ENCODE measurements at places on chromosomes 16 and 17.

DNA sequence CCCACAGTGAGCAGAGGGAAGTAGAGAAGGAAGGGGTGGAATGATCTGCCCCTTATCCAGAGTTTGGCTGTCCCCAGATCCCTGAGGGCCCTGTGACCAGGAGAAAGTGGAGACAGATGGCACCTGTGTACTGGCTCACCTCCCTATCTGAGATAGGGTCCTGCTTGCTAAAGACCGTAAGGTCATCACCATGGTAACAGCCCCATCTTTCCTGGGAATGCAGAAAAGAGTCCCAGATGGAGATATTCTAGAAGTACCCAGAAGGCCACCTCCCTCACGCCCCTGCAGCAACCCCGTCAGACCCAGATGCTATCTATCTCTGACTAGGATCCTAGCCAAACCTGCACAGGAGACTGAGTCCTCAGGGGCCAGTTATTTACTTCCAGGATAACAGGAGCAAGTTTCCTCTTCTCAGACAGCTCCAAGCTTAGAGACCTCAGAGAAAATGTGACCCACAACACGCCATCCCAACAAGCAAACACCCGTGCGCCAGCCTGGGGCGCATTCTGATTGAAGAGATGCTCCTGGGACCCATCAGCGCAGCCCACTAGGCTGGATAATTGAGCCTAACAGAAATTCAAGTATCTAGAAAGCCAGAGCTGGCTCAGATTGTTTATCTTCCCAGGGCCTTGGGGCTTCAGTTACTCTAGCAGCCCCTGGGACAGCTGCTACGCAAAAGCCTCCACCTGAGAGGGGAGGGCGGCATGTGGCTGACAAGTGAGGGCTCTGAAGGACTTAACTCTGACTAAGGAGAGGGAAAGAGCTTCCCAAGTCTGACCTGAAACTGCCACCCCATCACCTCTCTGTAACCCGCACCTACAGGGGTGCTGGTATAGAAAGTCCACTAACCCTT is 1.9 kb downstream of the ORMDL3 start:
- DNase-seq, result no peak

- no peak for DNase-seq
These were observed 4.2 kb upstream of the CORO7 start for GRCh38 chr16:4420505-4421105.

- DNase-seq, result peak; percentile 19
These were observed 714 bp downstream of the SPATA33 start for GRCh38 chr16:89658221-89658879.

DNA sequence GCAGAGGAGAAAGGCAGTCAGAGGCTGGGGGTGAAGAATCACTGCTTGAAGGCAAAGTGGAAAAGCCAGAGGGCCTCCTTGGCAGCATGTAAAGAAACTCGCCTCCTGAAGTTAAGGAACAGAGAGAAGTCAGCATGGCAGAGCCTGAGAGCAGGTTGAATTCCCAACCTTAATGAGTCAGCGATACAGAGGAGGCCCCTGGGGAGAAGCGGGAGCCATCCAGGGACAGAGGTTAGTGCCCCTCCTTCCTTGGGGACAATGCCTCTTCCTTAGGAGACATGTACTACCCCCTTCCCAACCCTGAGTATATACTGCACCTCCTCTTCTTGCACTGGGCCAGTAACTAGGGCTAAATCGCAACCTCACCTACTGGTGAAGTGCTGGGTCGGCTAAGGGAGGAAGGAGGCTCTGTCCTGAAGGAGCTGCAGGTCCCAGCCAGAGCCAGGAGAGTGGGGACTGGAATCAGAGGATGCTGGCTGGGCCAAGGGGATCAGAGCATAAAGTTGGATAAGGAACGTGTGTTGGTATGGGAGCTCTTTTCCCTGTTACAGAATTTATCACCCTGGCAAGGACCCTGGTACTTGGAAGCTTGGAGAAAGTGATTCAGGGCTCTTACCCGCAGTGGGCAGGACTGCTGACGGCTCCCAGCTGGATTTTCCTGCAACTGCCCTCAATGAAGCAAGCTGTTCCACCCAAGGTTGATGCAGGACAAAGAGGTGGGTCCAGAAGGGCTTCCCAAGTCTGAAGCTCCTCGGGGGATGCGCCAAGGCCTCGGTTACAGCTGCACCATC is 5.4 kb upstream of the AANAT start:
- DNase-seq, result no peak

GRCh38 chr17:74040291-74040690 is 163.2 kb upstream of the RPL38 start:
- DNase-seq, result no peak

DNA sequence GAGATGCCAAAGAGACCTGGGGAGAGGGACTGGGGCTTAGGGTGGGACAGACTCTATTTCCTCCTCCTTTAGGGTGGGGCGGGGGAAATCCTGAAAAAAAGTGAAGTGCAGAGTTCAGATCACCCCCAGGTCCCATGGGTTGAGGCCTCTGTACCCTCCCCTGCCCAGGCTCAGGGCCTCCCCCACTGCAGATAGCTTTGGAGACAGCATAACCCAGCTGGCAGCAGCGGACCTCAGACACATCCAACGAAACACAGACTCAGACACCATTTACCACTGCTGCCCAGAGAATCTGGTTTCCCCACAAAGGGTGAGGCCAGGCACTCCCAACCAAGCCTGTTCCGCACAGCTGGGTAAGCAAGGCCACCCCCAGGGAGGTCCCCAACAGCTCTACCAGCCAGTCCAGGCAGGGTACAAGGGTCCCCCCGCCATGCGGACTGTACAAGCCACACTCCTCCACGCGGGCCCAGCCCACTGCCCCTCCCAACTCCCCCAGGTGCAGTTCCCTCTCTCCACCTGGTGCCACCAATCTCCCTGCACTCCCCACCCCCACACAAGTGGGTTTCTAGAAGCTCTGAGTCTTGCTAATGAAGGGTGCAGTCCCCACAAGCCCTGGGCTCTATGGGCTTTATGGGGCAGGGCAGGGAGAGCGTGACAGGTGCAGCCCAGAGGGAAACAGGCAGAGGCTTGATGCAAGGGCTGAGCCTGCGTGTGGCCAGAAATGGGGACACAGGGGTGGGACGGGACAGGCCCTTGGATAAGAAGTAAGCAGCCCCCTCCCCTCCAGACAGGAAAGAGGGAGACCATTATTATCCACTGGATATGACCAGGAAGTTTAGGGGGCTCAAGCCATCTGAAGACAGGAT is 8.9 kb downstream of the RHBDF2 start:
- DNase-seq, result no peak

GRCh38 chr16:20614186-20615141 is 38.3 kb upstream of the ACSM2B start:
- no peak for DNase-seq

- DNase-seq, result no peak
These were observed 149.3 kb downstream of the SDK2 start for GRCh38 chr17:73494950-73495349.

DNA sequence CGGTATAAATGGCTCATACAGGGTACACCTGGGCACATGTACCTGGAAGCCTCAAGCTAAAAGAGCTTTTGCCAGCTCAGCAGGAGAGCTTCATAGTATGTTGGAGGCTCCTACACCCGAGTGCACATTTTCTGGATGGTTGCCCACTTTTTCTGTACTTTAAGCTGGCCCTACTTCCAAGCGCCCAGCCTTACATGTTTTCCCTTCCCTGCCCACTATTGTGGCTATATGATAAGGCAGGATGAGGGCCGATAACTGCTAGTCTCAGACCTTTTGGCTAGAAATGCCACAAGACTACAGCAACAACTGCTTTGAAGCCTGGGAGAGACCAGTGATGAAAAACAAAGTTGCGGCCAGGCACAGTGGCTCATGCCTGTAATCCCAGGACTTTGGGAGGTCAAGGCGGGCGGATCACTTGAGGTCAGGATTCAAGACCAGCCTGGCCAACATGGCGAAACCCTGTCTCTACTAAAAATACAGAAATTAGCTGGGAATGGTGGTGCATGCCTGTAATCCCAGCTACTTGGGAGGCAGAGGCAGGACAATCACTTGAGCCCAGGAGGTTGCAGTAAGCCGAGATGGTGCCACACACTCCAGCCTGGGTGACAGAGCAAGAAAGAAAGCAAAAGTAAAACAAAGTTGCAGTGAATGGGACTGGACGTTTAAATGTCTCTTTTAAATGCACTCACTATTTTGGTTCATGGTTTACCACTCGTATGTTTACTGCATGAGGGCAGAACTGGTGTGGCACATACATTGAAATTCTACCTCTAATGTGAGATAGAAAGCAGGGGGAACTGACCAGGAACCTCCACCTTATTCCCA is 14.2 kb upstream of the MARCHF10 start:
- no peak for DNase-seq

- no peak for DNase-seq
These were observed 1.0 kb upstream of the MFAP4 start for GRCh38 chr17:19387921-19388521.

DNA sequence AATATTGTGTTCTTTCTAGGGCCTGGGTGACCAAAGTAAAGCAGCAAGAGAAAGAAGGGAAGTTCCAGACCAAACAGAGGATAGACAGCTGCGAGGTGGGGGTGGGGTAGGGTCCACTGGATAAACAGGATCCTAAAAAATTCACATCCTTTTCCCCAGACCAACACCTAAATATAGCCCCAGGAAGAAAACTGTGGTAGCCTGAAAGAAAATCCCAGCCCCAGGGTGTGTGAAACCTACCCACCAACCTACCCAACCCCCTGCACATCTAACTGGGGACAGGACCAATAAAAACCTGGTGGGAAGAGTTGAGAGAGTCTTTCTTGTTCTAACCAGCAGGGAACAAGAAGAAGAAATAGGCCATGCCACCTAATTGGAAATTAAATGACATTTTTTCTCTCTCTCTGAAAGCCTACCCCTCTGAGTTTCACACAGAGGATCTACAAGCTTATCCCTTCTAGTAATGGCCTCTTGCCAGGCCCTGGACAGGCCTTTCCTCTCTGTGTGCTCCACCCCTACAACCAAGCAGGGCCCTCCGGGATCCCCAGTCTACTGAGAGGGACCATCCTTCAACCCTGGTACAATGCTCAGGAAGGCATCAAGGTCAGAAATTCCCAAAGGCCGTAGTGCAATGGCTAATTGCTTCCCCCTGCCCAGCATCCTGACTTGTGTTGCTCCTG is 12.0 kb downstream of the MYO18A start:
- DNase-seq, result no peak

DNA sequence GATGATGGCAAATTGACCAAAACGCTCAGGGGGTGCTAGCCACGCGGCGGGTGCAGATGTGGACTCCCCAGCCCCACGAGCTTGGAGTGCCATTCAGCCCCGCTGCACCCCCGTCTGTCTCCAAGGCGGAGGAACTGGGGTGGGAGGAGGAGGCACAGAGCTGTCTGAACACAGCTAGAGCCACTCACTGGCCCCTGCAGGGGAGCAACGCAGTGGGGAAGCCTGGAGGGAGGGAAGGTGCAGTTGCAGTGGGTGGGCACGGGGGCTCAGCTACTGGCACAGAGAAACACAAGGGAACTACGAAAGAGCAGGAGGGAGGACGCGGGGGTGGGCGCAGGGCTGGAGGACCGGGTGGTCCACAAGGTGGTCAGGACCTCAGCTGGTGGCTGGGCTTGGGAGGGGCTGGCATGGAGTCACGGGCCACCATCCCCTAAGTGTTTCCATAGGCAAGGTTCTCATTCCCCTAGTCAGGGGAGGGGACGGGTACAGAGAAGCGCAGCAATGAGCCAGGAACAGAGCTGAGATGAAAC is 46.3 kb upstream of the CDR2 start:
- DNase-seq, result no peak

- no peak for DNase-seq
These were observed 34.3 kb upstream of the SLC12A3 start for GRCh38 chr16:56830669-56831068.

GRCh38 chr16:67526149-67526791 is 2.4 kb upstream of the RIPOR1 start:
- DNase-seq, result no peak

DNA sequence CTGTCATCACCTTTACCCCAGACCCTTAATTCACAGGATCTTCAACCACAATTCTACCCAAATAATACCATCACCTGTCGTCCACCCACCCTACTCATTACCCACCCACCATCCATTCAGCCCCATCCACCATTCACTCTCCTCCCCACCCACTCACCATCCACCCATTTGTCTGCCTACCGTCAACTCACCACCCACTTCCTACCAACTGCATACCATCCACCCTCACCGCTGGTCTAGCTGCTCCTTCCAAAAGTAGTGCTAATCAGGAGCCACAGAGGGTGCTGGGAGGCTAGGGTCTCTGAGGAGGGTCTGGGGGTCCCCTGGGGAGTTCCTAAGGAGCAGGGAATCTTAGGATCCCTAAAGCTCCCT is 12.0 kb upstream of the IGFBP4 start:
- no peak for DNase-seq

GRCh38 chr16:27712251-27712711 is 162.3 kb downstream of the KATNIP start:
- DNase-seq, result no peak

DNA sequence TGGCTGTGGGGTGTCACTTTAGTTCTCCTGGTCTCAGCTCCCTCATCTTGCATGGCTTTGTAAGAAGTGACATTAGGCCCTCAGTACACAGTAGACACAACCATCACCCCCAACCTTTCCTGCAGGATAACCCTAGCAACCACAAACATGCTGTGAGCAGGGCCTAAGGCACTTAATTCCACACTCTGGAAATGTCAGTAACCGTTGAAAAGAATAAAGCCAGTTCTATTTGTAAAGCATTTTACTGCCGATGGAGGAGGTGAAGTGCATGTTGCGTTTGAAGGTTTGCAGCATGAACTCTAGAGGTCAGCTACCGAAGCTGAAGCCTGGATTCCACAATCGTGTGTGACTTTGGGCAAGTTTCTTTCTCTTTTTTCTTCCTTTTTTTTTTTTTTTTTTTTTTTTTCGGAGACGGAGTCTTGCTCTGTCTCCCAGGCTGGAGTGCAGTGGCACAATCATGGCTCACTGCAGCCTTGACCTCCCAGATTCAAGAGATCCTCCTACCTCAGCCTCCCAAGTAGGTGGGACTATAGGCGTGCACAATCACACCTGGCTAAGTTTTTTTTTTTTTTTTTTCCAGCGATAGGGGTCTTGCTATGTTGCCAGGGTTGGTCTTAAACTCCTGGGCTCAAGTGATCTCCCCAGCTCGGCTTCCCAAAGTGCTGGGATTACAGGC is 26.1 kb upstream of the TOB1 start:
- DNase-seq, result no peak

GRCh38 chr16:7638306-7638705 is 305.7 kb downstream of the RBFOX1 start:
- no peak for DNase-seq

DNA sequence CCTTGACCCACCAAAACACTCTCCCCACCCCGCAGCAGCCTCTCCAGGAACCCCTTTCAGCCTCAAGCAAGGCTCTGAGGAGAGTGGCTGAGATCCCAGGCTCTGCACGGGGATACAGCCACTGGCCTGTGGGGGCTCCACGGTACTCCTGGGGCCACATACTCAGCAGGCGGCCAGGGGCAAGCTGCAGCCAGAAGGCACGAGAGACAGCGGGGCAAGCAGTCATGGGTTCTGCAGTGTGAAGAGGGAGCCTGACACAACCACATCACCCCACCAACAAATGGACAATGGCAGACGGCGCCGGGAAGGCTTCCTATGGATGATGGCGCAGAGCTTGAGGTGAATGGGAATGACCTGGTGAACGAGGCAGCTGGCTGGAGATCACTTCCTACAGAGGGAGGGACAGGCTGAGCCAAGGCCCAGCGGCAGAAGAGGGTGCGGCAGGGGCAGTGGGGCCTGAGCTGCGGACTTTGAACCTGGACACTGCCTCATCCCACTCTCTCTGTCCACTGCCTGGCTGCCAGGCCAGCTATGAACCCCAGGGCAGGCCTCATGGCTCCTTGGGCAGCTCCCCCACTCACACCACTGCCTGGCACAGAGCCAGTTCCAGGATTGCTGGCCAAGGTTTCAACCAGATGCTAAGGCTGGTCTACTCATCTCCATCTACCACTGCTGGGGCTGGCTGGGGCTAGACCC is 10.8 kb upstream of the BCAR1 start:
- DNase-seq, result no peak

- DNase-seq, result no peak
These were observed 42.3 kb downstream of the WSB1 start for GRCh38 chr17:27336184-27336583.
